Osteocyte (in vitro differentiated cells): ENCODE measurements at places on chromosomes 16 and 17. TPM values are rescaled to one million over a fixed set of nuclear protein-coding genes. Genes with fewer than 3 reads are reported as not detected.

GRCh38 chr16:19415461-19415860 lies 2.2 kb upstream of the TMC5 start:
- H3K4me3 ChIP-seq: no peak overlapping the region
- H3K36me3 ChIP-seq: no peaks in the 10 kb centered on the region
- peaks cover 2% of the 10 kb centered on the region for H3K4me1 ChIP-seq
- peaks cover 10% of the 10 kb centered on the region for H3K27me3 ChIP-seq

- H3K4me1 ChIP-seq: peaks cover 13% of the 10 kb centered on the region
- no peaks in the 10 kb centered on the region for H3K36me3 ChIP-seq
- no peak overlapping the region for H3K4me3 ChIP-seq
- H3K27ac ChIP-seq: no peak overlapping the region
Observed at GRCh38 chr17:32828822-32829221, 48.1 kb downstream of the MYO1D start.

The APOH gene
- total RNA-seq: not detected in 2 replicates

- H3K27me3 ChIP-seq: no peaks in the 10 kb centered on the region
- no peaks in the 10 kb centered on the region for H3K36me3 ChIP-seq
- no peak for DNase-seq
- H3K4me1 ChIP-seq: peaks cover 47% of the 10 kb centered on the region
Observed at GRCh38 chr17:47205419-47205963, 3.7 kb upstream of the MYL4 start.

DNA sequence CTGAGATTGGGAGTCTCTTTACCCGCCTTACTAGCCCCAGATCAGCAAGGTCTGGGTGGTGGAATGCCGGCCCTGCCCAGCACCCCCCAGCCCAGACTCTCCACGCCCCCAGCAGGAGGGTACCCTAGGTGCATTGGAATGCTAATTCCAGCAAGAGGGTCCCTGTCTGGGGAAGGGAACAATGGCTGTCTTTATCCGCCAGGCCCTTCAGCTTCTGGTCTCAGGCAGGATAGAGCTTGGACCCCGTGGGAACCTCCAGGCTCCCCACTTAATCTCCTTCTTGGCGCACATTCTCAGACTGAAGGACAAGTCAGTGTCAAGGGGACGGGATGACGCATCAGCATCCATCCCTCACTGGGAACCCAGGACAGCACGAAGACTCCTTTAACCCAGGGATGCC lies 85.1 kb downstream of the LITAF start:
- H3K36me3 ChIP-seq: no peaks in the 10 kb centered on the region
- H3K27me3 ChIP-seq: no peaks in the 10 kb centered on the region
- no peak overlapping the region for H3K27ac ChIP-seq
- no peak overlapping the region for H3K4me3 ChIP-seq

The CX3CL1 gene
- total RNA-seq: 2.3 and 2.6 TPM in 2 replicates

DNA sequence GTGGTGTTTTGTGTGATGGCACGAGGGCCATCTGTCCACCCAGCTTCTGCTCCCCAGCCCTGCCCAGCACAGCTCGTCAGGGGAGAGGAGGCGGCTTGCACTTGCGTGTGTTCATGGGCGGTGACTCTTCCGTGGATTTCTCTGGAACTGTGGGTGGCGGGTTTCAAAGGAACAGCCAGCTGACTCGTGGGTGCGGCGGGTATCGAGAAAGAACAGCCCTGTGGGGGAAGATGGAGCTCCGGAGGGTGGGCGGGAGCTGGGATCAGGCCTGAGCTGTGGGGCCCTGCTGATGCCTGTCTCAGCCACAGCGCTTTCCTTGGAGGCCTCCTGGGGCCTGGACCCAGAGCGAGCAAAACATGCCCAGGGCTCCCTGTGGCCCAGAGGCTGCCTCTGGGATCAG lies 13.2 kb downstream of the NAGPA start:
- no peaks in the 10 kb centered on the region for H3K36me3 ChIP-seq
- no peak overlapping the region for H3K4me3 ChIP-seq
- H3K27ac ChIP-seq: no peak overlapping the region
- no peak for DNase-seq

DNA sequence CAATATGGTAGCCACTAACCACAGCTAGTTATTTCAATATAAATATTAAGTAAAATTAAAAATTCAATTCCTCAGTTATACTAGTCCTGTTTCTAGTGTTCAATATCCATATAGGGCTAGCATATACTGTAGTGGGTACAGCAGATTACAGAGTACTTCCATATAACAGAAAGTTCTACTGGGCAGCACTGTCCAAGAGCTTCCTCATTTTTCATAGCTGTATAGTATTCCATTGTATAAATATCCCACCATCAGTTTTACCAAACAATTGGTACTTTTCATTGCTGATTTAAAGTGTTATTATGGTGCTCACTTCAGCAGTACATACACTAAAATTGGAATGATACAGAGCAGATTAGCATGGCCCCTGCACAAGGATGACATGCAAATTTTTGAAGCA lies 20.4 kb downstream of the ACSM3 start:
- H3K36me3 ChIP-seq: no peaks in the 10 kb centered on the region
- H3K4me1 ChIP-seq: no peaks in the 10 kb centered on the region
- H3K27me3 ChIP-seq: peaks cover 6% of the 10 kb centered on the region
- no peak for DNase-seq
- no peak overlapping the region for H3K4me3 ChIP-seq

- H3K36me3 ChIP-seq: no peaks in the 10 kb centered on the region
- H3K4me3 ChIP-seq: no peak overlapping the region
Observed at GRCh38 chr16:64278196-64278595, 843.7 kb downstream of the CDH11 start.

DNA sequence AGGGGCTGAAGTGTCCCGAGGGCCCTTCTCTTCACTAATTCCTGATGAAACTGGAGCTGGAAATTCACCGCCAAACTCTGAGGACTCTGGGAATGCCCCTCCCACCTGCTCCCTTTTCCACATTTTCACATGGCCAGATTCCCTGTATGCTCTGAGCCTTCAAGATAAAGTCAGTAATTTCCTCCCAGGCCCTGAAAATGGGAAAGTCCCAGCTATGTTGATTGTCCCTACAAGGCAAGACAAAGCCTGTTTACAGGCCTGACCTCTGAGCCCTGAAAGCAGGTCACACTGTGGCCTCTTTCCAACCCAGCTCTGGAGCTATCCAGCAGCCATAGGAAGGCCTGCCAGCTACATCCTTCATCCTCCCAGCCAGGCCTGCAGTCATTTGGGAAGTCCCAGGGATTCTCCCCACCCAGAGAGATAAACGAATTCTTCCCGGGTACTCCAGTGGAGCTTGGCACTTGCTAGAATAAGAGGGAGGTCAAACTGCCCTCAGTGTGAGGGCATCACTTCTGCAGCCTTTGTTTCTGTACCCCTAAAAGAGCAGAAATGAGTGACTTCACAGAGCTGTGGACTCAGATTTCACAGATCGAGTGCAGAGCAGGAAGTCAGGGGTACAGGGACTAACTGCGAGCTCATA lies 19.6 kb upstream of the CCL2 start:
- no peak for DNase-seq
- H3K27ac ChIP-seq: no peak overlapping the region
- H3K27me3 ChIP-seq: no peaks in the 10 kb centered on the region
- no peak overlapping the region for H3K4me3 ChIP-seq
- H3K36me3 ChIP-seq: no peaks in the 10 kb centered on the region
- peaks cover 62% of the 10 kb centered on the region for H3K4me1 ChIP-seq

The OR1A1 gene
- not detected in 2 replicates for total RNA-seq

The CCL17 gene
- not detected in 2 replicates for total RNA-seq

The DPEP2 gene
- total RNA-seq: not detected in 2 replicates

GRCh38 chr17:30717291-30718098 lies 107.0 kb downstream of the CRLF3 start:
- no peaks in the 10 kb centered on the region for H3K27me3 ChIP-seq
- H3K4me3 ChIP-seq: no peak overlapping the region
- peaks cover 7% of the 10 kb centered on the region for H3K36me3 ChIP-seq
- peaks cover 14% of the 10 kb centered on the region for H3K4me1 ChIP-seq

- no peak overlapping the region for H3K27ac ChIP-seq
- H3K4me3 ChIP-seq: no peak overlapping the region
- no peaks in the 10 kb centered on the region for H3K36me3 ChIP-seq
- no peaks in the 10 kb centered on the region for H3K27me3 ChIP-seq
Observed at GRCh38 chr17:27422601-27423000, 33.6 kb upstream of the KSR1 start.

- peaks cover 28% of the 10 kb centered on the region for H3K4me1 ChIP-seq
- no peaks in the 10 kb centered on the region for H3K36me3 ChIP-seq
- H3K27me3 ChIP-seq: no peaks in the 10 kb centered on the region
- peak overlapping the region; percentile 27 for H3K27ac ChIP-seq
Observed at GRCh38 chr17:15307710-15308111, 33.7 kb downstream of the TEKT3 start.

The LAT gene
- 9.2 and 12.0 TPM in 2 replicates for total RNA-seq

- no peak overlapping the region for H3K4me3 ChIP-seq
- H3K27ac ChIP-seq: peak overlapping the region; percentile 72
- peaks cover 3% of the 10 kb centered on the region for H3K36me3 ChIP-seq
- peaks cover 37% of the 10 kb centered on the region for H3K4me1 ChIP-seq
- H3K27me3 ChIP-seq: no peaks in the 10 kb centered on the region
Observed at GRCh38 chr17:12579288-12579687, 86.4 kb upstream of the MYOCD start.

The PRSS27 gene
- 4.2 and 5.5 TPM in 2 replicates for total RNA-seq

- H3K4me1 ChIP-seq: no peaks in the 10 kb centered on the region
- no peak overlapping the region for H3K27ac ChIP-seq
- H3K27me3 ChIP-seq: no peaks in the 10 kb centered on the region
- no peak for DNase-seq
- H3K4me3 ChIP-seq: no peak overlapping the region
Observed at GRCh38 chr17:80633207-80633606, 88.6 kb downstream of the RPTOR start.

DNA sequence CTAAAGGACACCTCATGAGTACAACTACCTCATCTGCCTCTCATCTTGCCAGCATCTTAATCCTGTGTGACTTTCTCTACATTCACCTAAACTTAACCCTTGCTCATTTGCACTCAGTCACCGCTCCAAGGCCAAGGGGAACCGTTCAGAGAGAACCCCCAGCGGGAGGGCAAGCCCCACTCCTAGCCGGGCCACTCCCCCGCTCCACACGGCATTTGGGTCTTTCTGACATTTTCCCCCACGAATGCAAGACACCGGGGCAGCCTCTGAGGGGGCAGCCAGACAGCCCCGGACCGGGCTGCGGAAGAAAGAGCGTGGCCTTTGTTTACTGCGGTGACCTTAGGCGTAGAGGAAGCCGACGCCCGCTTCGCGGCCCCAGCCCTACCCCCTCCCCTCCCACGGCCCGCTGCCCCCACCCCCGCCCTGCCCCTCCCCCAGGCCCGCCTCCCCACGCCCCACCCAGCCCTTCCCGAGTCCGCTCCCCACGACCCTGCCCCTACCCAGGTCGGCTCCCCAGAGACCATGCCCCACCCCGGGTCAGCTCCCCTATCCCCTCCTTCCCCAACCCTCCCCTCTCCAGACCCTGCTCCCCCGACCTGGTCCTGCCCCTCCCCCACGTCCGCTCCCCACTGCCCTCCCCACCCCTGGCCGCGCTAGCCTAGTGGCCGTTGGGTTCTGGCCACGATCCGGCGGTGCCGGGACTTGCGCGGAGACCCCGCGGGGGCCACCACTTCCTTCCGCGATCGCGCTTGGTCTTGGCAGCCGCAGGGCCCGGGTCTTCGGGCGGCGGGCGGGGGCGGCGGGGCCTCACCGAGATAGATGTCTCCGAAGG lies 789 bp downstream of the CSNK1D start:
- peaks cover 51% of the 10 kb centered on the region for H3K4me1 ChIP-seq
- peak overlapping the region; percentile 99 for H3K27ac ChIP-seq
- H3K36me3 ChIP-seq: peaks cover 17% of the 10 kb centered on the region
- H3K4me3 ChIP-seq: peak overlapping the region; percentile 91

DNA sequence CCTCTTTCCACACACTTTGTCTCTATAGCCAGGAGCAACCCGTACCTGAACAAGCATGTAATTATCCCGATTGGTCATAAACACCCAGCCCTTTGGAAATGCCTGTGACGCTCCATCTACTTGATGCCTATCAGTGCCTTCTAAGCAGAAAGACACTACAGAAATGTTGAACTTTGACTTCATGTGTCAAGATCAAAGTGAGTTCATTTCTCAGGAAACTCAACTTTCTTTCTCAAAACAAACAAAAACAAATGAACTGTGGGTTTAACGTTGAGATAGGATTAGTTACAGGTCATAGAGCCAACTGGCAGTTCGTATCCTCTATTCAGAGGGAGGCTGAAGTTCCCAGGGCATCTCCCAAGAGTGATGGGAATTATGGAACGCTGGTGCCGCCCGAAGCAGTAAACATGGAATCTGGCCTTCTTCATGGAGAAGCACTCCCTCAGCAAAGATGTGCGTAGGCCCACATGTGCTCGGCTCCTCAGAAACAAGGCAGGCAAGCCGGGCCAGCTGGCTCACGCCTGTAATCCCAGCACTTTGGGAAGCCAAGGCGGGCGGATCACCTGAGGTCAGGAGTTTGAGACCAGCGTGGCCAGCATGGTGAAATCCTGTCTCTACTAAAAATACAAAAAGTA lies 9.5 kb downstream of the SLC6A4 start:
- H3K36me3 ChIP-seq: no peaks in the 10 kb centered on the region
- peaks cover 17% of the 10 kb centered on the region for H3K27me3 ChIP-seq
- DNase-seq: no peak
- H3K27ac ChIP-seq: no peak overlapping the region
- no peak overlapping the region for H3K4me3 ChIP-seq

The KRTAP4-4 gene
- not detected in 2 replicates for total RNA-seq

The SGF29 gene
- total RNA-seq: 20.4 and 29.7 TPM in 2 replicates

- H3K27ac ChIP-seq: no peak overlapping the region
- peaks cover 16% of the 10 kb centered on the region for H3K27me3 ChIP-seq
- DNase-seq: no peak
- H3K36me3 ChIP-seq: no peaks in the 10 kb centered on the region
- peaks cover 11% of the 10 kb centered on the region for H3K4me1 ChIP-seq
- no peak overlapping the region for H3K4me3 ChIP-seq
Observed at GRCh38 chr17:27207073-27207513, 86.8 kb upstream of the WSB1 start.

The KRT31 gene
- total RNA-seq: not detected in 2 replicates

DNA sequence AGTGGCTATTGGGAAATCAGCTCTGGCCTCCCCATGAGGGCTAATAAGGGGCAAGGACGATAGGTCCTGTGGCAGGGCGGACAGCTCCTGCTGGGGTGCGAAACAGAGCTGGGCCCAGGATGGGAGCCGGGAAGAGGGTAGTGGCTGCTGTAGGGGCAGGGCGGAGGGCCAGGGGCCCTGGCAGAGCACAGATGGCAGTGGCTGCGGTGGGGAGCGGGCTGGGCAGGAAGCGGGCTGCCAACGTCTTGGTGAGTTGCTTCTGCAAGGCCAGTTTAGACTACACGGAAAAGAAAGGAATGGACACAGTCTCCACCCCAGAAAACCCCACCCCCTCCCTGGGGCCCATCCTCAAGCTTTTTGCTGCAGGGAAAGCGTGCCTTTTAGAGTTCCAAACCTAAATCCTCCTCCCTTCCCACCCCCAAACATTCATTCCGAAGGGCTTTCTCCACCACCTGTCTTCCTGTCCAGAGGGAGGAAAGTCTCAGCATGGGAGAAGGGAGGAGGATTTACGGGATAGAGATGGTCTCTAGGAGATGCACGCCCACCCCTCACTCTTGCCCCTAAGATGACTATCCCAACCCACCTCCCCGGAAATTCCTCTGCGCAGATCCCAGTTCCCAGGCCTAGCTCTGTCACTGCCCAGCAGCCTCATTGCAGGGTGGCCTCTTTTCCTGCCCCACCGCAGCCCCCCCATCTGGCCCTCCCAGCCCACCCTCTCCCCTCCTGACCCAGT lies 7.1 kb downstream of the NKIRAS2 start:
- H3K27me3 ChIP-seq: peaks cover 3% of the 10 kb centered on the region
- peaks cover 13% of the 10 kb centered on the region for H3K4me1 ChIP-seq
- H3K27ac ChIP-seq: no peak overlapping the region
- peaks cover 7% of the 10 kb centered on the region for H3K36me3 ChIP-seq

- no peak overlapping the region for H3K27ac ChIP-seq
- H3K27me3 ChIP-seq: peaks cover 8% of the 10 kb centered on the region
- H3K4me3 ChIP-seq: no peak overlapping the region
- no peaks in the 10 kb centered on the region for H3K4me1 ChIP-seq
- DNase-seq: no peak
Observed at GRCh38 chr17:42166196-42166763, 11.5 kb upstream of the RAB5C start.

- H3K4me3 ChIP-seq: peak overlapping the region; percentile 98
- H3K4me1 ChIP-seq: peaks cover 34% of the 10 kb centered on the region
- peaks cover 18% of the 10 kb centered on the region for H3K36me3 ChIP-seq
Observed at GRCh38 chr17:44555099-44555498, 2.2 kb upstream of the FZD2 start.
